ENCODE measurements at places on chromosomes 1 and 21.

GRCh38 chr1:86272083-86272482 is 115.5 kb upstream of the COL24A1 start:
- no peak for DNase-seq

DNA sequence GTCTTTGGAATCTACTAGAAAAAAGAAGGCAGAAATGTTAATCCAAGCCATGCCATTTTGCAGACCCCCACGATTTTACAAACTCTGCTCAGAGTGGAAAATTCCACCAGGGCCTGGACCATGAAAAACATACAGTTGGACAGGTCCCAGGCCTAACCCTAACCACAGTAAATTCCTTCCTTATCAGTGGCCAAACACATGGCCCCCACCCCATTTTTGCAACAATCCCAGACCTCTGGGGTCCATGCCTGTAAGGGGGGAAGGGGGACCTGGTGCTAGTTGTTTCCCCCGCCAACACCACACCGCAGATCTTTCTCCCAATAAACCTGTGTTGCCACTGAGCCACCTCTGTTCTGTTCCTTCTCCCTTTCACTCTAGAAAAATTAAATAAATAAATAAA is 1352.7 kb downstream of the AMY1C start:
- DNase-seq: no peak

- no peak for DNase-seq
Observed at GRCh38 chr1:193794239-193794638, 607.8 kb upstream of the B3GALT2 start.

DNA sequence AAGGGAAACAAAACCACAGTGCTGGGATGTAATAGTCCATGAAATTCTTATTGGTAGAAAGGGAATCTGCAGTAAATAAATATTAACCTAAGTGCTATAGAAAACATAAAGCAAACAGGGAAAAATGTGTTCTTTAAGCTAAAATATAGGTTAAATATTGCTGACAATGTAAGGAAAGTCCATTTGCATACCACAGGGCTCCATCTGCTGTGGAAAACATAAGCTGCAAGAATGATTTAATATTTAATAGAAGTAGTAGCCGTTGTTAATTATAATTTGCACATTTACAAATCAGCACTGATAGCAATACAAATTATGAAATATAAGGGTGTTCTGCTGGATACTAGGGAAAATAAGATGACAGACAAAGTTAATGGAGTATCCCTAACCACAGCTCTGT is 444.9 kb upstream of the PKN2 start:
- DNase-seq: no peak

DNA sequence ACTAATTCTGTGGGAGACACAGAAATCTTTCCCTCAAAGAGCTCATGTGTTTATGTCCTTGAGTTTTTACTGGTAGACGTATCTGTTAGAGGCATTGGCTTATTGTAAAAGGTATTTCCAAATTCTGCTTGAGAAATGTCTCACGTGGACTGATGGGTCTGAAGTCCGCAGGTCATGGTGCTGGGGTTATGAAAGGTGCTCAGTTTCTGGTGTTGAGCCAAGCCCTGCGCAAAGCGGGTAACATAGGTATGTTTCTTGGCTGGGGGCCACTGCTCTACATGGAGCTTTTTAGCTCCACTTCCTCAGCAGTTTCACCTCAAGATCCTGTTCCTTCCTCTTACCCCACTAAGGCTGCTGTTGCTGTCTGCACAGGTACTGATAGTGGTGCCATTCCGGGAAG is 10.8 kb downstream of the UTP25 start:
- no peak for DNase-seq

DNA sequence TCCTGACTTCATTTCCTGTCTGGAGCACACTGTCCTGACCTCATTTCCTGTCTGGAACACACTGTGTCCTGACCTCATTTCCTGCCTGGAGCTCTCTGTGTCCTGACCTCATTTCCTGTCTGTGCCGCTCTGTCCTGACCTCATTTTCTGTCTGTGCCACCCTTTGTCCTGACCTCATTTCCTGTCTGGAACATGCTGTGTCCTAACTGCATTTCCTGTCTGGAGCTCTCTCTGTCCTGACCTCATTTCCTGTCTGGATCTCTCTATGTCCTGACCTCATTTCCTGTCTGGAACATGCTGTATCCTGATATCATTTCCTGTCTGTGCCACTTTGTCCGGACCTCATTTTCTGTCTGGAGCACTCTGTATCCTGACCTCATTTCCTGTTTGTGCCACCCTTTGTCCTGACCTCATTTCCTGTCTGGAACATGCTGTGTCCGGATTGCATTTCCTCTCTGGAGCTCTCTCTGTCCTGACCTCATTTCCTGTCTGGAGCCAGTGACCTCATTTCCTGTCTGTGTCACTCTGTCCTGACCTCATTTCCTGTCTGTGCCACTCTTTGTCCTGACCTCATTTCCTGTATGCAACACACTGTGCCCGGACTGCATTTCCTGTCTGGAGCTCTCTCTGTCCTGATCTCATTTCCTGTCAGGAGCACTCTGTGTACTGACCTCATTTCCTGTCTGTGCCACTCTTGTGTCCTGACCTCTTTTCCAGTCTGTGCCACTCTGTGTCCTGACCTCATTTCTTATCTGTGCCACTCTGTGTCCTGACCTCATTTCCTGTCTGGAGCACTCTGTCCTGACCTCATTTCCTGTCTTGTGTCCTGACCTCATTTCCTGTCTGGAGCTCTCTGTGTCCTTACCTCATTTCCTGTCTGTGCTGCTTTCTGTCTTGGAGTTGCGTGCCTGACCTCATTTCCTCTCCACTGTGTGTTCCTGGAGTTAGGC is 27.6 kb downstream of the SKI start:
- DNase-seq: no peak

GRCh38 chr1:82090104-82090503 is 289.4 kb downstream of the ADGRL2 start:
- DNase-seq: no peak

DNA sequence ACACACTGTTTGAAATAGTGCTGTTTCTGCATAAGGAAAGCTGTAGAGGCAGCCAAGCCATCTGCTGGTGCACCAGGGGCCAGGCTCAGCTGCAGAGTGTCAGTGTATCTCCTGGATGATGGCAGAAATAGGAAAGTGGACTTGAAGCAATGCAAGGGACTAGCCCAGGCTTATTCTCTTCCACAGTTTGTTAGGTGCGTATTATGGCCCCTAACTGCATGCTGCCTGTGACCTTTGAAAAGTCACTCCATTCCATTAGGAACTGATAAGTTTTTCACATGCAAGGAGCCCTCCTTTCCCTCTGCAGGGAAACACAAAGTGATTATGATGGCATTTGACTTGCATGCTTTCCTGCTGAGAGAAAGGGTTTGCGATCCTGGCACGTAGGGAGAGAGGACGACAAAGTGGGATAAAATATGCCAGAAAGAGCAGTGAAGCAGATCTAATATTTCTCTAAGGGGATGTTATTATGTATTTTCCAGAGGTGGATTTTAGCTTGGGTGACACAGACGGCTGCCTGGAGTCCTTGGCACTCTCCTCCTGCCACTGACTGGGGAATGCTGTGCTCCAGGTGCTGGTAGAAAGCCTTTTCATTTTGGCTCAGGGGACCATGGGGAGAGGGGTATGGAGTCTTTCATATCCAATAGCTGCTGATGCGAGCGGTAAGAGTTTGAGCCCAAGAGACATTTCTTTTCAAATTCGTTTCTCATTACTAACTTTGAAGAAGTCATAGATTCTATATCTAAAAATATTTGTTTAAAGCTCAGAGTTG is 402.1 kb upstream of the B3GALT2 start:
- peak; percentile 25 for DNase-seq

DNA sequence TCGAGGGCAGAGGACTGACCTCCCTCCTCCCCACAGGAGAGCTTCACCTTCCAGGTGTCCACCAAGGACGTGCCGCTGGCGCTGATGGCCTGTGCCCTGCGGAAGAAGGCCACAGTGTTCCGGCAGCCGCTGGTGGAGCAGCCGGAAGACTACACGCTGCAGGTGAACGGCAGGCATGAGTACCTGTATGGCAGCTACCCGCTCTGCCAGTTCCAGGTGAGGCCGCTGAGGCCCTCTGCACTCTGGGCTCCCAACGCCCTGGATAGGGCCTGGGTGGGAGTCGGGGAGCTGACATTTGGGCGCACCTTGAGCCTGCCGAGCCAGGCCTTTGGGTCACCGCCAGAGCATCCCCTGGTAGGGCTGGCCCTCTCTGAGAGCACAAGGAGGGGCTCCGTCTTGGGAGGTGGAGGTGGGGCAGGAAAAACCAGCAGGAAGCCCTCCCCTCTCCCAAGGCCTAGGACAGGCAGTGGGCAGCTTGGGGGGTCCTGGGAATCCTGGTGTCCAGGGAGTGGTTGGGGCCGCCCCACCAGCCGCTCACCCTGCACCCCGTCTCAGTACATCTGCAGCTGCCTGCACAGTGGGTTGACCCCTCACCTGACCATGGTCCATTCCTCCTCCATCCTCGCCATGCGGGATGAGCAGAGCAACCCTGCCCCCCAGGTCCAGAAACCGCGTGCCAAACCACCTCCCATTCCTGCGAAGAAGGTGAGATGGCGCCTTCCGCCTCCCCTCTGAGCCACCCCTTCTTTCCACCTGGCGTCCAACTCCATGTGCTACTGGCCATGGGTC is 65.1 kb downstream of the PIK3CD start:
- DNase-seq: no peak

- DNase-seq: no peak
Observed at GRCh38 chr1:38466487-38466886, 393.1 kb downstream of the RRAGC start.

DNA sequence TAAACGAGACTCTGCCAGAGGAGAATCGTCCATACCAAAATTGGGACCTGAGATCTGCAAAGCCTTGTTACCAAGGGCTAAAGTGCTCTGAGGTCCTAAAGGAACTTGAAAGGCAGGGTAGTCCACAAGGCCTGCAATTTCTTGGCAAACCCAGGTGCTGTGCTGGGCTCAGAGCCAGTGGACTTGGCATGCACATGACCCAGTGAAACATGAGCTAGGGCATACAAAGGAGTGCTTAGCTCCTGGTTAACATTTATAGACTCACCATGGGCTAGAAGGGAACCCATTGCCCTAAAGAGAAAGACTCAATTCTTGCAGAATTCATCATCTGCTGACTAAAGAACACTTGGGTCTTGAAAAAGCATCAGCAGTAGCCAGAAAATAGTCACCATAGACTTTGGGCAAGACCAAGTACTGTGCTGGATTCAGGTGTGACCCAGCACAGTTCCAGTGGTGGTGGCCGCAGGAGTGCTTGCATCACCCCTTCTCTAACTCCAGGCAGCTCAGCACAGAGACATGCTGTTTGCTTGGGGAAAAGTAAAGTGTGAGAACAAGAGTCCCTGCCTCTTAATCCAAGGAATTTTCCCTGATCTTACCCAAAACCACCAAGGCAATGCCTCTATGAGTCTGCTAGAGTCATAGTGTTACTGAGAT is 1069.4 kb upstream of the ADGRL2 start:
- no peak for DNase-seq

- peak; percentile 71 for DNase-seq
Observed at GRCh38 chr1:154956544-154956941, 644 bp upstream of the PBXIP1 start.

GRCh38 chr1:1435911-1436629 is 580 bp downstream of the VWA1 start:
- no peak for DNase-seq

DNA sequence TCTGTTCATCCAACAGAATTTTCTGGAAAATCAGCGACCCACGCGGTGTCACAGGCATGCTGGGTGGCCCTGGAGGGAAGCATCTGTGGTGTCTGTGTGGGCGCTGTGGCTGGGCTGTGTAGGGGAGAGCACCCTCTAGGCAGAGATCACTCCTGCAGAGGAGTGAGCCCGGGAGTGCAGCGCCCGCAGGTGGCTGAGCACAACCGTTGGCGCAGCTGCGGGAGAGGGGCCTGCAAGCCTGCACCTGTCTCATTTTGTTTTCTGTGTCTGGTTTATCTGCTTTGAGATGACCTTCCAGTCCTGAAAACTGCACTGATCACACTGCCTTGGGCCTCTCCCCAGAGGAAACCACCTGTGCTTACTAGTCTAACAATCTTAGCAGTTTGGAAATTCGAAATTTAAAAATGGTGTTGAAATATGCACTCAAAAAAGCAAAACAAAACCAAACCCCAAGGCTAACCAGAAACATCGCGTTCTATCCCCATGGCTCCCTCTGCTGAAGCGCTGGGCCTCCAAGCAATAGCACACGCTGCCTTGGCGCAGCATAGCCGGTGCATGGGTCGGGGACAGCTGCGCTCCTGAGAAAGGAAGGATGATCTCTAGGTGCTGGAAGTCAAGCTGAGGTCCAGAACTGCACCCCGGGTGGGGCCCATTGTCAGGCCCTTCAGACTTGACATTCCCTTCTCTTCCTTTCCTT is 4.8 kb downstream of the FAM3B start:
- no peak for DNase-seq

DNA sequence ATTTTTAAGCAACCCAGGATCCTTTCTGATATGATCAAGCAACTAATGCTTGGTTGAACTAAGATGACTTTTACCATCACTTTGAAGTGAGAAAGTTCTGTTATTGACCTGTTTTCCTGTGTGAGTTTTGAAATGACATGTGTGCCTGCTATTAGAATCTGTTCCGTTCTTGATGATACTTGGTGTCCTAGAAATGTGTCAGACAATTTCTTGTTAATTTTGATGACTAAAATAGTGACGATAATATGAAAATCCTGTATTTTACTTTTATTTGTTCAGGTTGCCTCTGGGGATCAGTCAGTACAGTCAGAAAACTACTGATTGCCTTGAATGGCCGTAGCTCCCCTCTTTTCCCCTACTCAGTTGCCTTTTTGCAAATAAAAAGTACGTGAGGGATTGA is 228.0 kb downstream of the RYR2 start:
- no peak for DNase-seq

- no peak for DNase-seq
Observed at GRCh38 chr21:44895859-44896258, 22.4 kb upstream of the PTTG1IP start.

DNA sequence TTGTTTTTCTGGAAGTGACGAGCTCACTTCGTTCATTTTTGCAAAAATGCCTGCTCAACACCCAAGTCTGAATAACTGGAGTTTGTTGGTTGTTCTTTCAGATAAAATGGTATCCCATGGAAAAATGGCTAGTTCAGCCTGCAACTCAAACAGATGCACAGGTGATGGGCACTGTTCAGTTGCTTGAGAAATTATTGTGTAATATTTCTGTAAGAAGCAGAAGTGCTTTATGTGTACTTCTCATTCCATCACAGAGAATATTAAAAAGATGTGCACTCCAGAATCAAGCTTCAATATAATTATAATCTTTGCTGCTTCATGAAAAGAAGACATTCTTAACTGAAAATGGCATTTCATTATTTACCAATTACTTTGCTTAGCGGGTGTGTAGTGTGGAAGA is 9.1 kb downstream of the SYT2 start:
- no peak for DNase-seq

GRCh38 chr1:6860401-6860800 is 75.1 kb downstream of the CAMTA1 start:
- no peak for DNase-seq

DNA sequence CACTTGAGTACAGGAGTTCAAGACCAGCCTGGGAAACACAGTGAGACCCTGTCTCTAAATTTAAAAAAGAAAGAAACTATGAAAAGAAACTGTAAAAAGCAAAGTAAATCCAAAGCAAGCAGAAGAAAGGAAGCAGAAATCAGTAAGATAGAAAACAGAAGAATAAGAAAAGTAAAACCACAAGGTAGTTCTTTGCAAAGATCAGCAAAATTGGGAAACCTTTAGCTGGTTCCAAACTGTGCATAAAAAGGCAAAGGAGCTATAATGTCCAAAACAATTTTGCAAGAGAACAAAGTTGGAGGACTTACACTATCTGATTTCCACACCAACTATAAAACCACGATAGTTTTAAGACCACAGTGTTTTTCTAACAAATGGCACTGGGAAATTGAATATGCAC is 218.8 kb downstream of the RPS6KC1 start:
- DNase-seq: no peak

- no peak for DNase-seq
Observed at GRCh38 chr1:207097871-207098324, 6.1 kb upstream of the C4BPA start.

Data from muscle of back (tissue), 13 donors.